ENCODE measurements at places on chromosomes 12 and 14.

- no peak for DNase-seq
Observed at GRCh38 chr14:66509874-66510273, 1.9 kb downstream of the GPHN start.

DNA sequence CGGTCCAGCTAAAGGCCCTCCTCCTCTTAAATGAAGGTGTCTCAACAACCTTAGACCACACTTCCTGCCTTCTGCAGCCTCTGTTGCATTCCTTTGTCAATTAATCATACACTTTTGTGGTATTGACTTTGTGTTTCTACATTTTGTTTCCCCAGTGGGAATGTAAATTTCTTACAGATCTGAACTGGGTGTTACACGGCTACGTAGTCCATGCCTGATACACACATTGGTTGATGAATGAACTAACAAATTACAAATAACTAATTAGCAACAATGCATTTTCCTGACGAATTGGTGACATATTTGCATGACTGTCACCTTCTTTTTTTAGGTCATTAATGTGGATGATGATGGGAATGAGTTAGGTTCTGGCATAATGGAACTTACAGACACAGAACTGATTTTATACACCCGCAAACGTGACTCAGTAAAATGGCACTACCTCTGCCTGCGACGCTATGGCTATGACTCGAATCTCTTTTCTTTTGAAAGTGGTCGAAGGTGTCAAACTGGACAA is 15.2 kb upstream of the CCT2 start:
- no peak for DNase-seq

- no peak for DNase-seq
Observed at GRCh38 chr12:6635856-6636531, at the start of gene LPAR5. TSS of gene LPAR5 (minus strand) at chr12:6635959. CDS start at chr12:6621248, 14,711 bp downstream.

DNA sequence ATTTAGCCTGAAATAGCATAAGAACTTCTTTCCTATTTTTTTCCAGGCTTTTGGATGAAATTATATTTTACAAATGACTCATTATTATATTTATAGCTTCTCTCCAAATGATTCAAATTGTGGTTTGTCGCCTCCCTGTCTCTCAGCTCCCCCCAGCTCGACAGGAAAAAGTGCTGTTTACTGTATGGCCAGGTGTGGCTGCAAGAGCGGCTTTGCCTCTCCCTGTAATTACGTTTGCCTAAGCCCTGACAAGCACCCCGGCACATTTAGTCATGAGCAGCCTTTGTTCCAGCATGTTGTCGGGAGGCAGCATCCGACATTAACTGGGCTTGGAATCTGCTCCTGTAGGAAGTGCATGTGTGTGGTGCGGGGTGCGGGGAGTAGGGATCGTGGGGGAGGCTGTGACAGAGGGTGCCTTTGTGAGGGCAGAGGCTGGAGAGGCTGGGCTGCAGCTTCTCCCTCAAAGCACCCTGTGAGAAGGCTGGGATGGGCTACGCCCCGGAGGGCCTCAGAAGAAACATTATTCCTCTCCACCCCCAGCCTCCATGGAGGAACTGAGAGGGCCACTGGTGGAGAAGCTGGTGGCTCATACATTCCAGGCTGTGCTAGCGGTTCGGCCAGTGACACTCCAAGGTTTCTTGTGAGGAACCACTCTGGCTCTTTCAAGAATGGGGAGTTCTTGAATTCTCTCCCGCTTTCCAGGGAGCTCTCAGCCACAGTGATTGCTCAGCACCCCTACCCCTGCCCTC is 42.1 kb upstream of the CTDSP2 start:
- no peak for DNase-seq

GRCh38 chr14:44369401-44370123 is 137.5 kb downstream of the FSCB start:
- no peak for DNase-seq

DNA sequence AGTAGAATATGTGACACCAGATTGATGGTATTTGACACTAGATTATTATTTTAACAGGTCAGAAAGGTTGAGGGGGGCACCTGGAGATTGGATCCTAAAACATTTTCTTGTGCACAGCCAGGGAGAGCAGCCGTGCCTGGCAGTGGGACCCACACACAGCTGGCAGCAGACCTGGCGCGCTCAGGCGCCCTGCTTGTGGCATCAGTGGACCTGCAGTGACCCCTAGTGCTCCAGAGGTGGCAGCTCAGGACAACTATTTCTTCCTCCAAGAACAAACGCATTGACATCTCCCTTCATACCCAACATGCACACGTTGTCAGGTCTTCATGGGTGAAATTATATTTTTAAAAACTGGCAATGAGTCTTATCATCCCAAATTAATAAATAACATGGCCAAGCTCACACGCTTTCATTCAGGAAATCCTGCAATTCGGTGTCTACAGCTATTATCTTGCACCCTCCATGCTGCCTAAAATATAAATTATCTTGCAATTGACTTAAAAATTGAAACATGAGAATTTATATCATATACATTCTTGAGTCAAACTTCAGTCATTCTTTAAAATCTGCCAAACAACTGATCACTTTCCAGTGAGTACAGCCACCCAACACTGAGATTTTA is 7.7 kb upstream of the TMEM132D start:
- no peak for DNase-seq

- DNase-seq: no peak
Observed at GRCh38 chr14:87866116-87866515, 126.9 kb downstream of the GALC start.

DNA sequence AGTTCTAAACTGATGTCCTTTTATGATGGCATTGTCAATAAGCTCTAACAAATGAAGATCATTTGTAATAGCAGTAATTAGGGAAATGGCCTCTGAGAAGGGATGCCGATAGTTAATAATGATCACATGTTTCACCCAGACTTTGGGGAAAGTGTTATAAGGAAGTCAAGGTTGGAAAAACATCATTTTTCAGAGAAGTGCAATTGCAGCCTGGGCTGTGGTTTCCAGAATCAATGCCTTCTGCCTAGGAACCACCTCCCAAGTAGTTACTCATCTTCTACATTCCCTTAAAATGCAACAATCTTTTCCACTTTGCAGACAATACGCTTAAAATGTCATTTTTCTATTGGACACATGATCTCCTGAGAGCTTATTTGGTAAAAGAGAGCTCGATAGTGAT is 879 bp downstream of the EDDM3A start:
- DNase-seq: no peak

- DNase-seq: no peak
Observed at GRCh38 chr12:115013236-115013981, 329.4 kb upstream of the TBX3 start.

GRCh38 chr14:64826333-64826732 is 53.4 kb downstream of the SPTB start:
- DNase-seq: no peak
